HS-27A (cell line): ENCODE measurements at places on chromosomes 12 and 14.

- DNase-seq: no peak
Measured at GRCh38 chr12:130555628-130556485, 160.2 kb downstream of the RIMBP2 start.

GRCh38 chr14:30143627-30144026 lies 216.0 kb upstream of the PRKD1 start:
- DNase-seq: no peak

DNA sequence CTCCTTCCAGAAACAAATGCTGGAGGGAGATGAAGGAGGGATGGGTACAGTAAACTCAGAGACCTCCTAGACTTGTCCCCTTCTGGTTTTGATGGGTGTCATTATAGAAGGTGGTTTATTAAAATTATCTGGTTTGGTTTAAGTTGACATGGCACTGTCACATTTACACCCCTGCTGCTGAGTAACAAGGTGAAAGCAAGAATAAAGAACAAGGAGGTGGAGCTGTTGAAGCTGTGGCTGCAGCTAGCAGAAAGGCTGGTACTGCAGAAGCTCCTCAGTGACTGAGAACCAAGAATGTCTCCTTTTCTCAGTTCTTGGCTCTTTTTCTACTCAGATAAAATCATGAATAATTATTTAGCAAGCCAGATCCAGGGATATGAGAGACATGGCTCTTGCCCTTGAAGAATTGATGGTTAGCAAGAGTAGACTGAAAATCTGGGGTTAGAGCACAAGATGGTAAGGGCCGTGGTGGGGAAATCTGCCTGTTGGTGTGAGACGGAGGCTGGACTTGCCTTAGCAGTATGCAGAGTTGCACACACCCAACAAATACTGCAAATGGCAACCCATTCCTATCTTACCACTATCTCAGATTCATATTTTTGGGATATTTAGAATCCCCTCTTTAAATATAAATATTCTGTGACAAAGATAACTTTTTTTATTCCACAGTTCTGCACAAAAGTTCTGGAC lies at the start of gene GZMH:
Gene GZMH (minus strand): TSS at position 31 of the 690 bp plus-strand sequence. CDS start 72 bp downstream, outside the sequence.
- no peak for DNase-seq

DNA sequence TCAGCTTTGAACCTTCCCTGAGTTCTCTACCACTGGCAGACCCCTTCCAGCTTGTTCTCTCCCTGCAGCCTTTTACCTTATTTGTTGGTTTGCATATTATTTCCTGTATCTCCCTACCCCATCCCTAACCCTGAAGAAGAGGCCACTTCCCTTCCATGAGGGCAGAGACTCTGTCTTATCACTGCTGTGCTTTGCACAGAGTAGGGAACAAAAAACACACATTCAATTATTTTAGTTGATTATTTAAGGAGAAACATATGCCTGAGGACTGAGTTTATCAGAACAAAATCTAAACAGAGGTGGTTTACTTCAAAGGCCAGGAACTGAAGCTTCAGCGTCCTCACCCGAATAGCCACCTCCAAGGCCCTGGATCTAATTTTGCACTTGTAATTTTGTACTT lies 111.7 kb upstream of the RFLNA start:
- no peak for DNase-seq

GRCh38 chr14:78592616-78593219 lies 422.5 kb downstream of the NRXN3 start:
- DNase-seq: no peak

- no peak for DNase-seq
Measured at GRCh38 chr12:61213646-61214045, 1046.6 kb upstream of the USP15 start.
